NCI-H2171 treated with DMSO at 0.1 percent for 48 hours (cell line): ENCODE measurements at places on chromosomes 5 and 9.

GRCh38 chr9:98743329-98743728 lies 34.6 kb upstream of the GABBR2 start:
- no peak for DNase-seq

DNA sequence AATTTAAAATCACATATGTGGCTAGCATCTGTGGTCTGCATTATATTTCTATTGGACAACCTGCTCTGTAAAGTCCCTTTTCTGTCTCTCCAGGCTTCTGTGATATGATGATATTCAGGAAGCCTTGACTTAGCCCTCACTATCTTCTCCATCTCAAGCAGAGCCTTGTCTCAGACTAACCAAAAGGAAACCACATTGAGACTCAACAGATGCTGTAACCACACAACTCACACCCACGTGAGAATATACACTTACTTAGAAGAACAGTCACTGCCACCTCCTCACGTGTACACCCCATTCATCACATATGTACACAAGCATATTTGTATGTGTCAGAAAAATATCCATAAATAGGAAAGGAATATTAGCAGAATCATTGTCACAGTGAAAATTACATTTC lies 33.6 kb downstream of the HTR4 start:
- no peak for DNase-seq

DNA sequence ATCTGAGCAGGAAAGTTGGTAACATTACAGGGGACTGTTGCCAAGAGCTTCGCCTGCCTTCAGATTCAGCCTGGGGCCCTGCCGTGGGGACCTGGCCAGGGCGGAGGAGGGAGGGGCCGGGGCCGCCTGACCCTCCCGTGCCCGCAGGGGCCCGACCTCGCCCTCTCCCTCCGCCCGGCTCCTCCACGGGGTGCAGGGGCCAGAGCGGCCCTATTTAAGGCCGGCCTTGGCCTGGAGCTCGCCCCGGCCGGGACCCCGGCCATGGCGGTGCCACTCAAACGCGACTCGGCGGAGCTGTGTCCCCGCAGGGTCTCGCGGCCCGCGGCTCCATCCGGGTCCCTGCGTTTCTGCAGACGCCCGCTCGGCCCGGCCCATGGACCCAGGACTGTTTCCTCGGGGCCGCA lies 757 bp downstream of the TMEM250 start:
- DNase-seq: no peak

DNA sequence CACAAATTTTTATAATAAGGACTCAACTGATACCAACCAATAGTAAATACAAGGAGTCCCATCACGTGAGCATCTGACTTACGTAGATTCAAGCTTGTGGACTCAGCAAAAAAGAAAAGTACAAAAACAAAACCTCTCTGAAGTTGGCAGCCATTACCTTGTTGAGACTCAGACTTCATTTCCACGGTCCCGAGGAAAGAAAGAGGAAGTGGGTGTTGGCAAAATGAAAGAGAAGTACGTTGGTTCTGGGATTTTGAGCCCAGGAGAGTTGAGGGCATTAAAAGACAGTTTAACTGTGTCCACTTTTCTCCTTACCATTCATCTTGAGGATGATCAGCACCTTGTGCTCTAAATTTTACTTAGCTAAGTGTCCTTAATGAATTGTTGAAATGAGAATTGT lies 26.7 kb downstream of the NCBP1 start:
- DNase-seq: no peak

DNA sequence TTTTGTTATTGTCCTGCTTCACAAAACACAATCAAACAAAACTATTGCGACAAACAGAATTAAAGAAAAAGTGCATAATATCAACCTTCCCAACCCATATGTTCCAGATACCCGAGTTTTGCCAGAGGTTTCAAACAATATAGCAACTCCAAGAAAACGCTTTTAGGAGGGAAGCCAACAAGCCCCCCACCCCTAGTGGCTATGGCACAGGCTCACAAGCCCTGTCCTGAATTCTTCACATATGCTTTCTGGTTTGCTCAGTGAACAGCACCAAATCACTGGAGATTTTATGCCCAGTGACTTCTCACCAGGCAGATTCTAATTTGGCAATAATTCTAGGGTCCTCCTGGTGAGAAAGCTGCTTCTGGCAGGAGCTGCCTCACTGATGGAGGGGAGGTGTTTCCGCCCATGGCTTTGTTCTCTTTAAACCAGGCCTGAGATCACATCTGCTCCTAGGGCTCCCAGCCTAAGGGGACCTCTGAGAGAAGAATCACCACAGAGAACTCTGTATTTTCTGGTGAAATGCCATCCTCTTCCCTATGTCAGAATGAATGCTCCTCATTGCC lies 1982.4 kb downstream of the EFNA5 start:
- DNase-seq: peak; percentile 25

- DNase-seq: no peak
Measured at GRCh38 chr5:59956130-59956783, 62.7 kb upstream of the PDE4D start.

DNA sequence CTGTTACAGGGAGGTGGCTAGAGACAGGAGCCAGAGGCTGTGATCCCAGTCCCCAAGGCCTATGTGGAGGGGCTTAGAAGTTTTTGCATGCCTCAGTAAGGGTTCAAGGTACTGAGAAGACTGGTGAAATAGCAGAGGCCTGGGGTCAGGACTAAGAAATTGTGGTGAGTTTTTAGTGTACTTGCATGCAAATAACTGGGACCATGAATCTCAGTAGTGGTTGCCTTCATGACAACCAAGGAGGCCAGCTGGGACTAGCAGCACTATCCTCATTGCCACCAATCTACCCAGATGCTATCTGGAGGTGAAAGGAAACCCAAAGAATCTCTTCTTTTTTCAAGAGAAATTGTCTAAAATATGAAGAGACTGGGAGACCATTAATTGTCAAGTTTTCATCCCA lies 395.1 kb downstream of the CETN3 start:
- DNase-seq: no peak

GRCh38 chr9:133027134-133027533 lies 3.7 kb upstream of the GTF3C5 start:
- no peak for DNase-seq

DNA sequence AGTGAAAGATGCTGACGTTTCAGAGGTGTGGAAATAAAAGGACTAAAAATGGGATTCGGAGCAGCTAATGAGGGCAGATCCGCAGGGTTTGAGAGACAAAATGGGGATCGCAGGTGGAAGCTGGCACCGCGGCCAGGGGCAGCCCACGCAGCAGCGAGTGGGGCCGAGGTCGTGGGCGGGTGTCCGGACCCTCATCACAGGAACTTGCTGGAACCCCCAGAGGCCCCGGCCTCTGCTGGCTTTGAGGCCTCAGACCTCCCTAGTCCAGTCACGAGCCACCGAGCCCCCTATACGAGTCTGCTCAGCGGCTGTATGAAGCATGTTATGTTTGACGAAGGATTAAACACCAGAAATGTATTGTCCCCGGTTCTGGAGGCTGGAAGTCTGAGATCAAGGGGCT lies 45.8 kb upstream of the FCN1 start:
- DNase-seq: no peak

GRCh38 chr5:18113721-18114120 lies 479.5 kb downstream of the TAF11L14 start:
- peak; percentile 71 for DNase-seq

DNA sequence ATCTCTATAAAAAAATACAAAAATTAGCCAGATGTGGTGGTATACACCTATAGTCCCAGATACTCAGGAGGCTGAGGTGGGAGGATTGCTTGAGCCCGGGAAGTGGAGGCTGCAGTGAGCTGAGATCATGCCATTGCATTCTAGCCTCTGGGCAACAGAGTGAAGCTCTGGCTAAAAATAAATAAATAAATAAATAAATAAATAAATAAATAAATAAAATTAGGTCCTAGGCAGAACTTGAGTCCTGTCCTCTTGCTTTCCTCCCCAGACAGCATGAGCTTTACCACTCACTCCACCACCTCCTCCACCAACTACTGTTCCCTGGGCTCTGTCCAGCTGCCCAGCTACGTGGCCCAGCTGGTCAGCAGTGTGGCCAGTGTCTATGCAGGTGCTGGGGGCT lies 31.6 kb upstream of the SPZ1 start:
- no peak for DNase-seq

- DNase-seq: no peak
Measured at GRCh38 chr5:6567835-6568234, 65.0 kb downstream of the NSUN2 start.

GRCh38 chr9:116156621-116157314 lies 3.2 kb downstream of the PAPPA start:
- DNase-seq: peak; percentile 96

DNA sequence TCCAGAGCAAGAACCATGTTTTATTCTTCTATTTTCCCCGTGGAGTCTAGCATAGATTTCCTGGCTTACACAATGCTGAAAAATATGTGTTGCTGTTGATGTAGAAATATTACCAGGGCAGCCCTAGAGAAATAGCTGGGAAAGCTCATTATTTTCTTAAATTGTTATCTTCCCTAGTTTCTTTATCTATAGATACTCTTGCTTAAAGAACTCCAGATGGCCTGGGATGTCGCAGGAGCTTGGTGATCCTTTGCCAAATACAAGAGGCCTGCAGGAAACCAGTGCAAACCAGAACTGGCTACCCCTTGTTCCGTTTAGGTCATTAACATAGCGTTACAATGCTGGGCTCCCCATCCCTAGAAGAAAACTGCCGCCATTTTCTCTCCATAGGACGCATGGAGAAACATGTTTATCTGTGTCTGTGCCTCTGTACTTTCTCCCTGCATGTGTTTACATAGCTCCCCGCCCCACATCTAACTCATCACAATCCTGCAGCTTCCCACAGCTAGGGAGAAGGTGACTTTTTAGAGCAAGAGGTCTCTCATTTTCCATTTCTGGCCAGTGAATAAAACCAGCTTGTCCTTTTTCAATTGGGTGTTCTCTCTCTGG lies 6.4 kb downstream of the PRLR start:
- DNase-seq: no peak

- DNase-seq: no peak
Measured at GRCh38 chr9:20593537-20593936, 28.8 kb downstream of the MLLT3 start.

- no peak for DNase-seq
Measured at GRCh38 chr5:98891591-98891990, 37.2 kb downstream of the CHD1 start.

GRCh38 chr5:149930043-149930748 lies 14.4 kb downstream of the PDE6A start:
- no peak for DNase-seq

- DNase-seq: no peak
Measured at GRCh38 chr5:120062515-120062917, 401.6 kb upstream of the PRR16 start.

DNA sequence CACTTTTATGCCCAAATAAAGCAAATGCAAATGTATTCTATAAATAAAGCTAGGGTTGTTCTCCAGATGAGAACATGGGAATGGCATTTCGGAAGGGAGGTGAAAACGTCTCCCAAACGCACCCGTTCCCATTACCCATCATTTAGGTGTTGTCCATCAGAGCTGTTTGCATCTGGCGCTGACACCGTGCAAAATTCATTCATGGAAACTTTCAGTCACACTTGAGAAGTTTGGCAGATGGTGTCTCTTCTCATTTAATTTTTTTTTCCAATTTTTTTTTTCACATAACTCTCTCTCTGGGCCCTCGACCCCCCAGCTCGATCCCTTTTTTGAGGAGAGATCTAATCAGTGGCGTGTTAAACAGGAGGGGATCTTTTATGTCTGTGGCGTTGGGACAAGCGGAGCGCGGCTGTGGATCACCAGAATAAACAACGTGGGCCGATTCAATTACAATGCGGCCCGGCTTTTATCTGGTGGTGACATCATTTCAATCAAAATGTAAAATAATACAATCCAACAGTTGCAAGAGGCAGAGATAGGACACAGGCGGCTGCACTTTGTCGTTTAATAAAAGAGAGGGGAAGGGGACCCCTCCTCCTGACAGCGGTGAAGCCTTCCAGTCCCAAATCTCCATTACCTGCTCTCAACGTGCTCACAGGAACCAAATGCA lies 246.1 kb upstream of the IRX4 start:
- peak; percentile 98 for DNase-seq

DNA sequence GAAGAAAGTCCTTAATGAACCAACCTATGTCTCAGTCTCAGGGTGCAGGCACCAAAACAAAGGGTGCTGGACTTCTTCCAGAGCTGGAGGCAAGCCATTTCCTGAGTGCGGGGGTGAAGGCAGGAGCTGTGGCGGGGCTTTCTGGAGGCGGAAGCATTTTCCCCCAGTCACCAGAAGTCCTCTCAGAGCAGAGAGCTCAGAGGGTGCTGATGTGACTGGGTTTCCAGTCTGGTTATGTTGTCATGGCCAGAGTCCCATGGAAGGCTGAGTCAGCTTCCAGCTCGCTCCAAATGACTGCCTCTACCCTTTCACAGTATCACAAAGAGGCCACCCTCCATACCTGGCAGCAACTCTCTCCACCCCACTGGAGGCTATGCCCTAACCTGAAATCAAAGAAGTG lies 86.0 kb downstream of the TRPC7 start:
- no peak for DNase-seq

GRCh38 chr9:21965401-21965951 lies 28.7 kb downstream of the CDKN2A start:
- no peak for DNase-seq

DNA sequence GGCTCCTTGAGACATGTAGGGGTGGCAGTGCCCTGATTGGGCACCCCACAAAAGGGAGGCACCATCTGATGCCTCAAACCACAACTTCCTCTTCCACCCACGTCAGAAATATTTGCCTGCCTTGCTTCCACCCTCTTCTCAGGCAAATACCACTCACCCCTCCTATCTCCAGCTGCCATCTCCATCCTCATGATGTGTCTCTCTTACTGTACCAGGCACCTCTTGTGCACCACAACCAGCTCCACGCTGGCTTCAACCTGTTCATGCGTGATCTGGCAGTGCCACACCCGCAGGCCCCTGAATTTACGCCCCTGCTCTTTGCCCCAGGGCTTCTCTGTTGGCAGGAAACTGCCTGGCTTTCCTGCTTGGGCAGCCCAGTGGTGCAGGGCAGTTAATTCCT lies 87.8 kb upstream of the HSPA9 start:
- DNase-seq: no peak

DNA sequence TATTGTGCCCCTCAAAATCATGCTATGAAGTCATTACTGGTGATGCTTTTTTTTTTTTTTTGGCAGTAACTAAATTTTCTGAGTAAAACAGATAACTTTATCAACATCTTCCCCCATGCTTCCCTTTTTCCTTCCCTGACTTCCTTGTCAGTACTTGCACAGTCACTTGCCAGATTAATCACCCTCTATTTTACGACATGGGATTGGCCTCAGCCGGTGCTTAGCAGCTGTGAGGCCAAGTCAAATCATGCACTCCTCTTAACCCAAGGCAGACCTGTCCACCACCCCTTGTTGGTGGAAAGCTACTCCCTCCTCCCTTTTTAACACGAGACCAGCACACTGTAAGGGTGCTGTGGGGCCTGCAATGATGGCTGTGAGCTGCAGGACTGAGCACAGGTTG lies 118.0 kb upstream of the OTULINL start:
- peak; percentile 21 for DNase-seq

DNA sequence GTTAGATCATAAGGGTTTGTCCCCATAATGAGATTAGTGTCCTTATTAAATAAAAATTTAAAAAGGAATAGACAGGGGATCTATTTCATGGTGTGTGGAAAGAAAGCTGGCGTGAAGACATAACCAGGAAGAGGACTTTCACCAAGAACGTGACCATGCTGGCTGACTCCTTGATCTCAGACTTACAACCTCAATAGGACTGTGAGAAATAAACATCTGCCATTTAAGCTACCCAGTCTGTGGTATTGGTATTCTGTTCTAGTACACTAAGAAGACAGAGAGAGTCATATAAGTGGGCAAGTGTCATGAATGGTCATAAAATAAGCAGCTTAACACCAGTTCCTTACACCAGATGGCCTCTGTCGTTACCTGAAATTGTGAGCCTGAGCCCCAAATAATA lies 259.4 kb upstream of the CCNG1 start:
- no peak for DNase-seq

GRCh38 chr9:89466451-89467277 lies 31.2 kb downstream of the SEMA4D start:
- DNase-seq: no peak
